ENCODE measurements at places on chromosomes 16 and 17.
A peak's percentile ranks its signal among the peaks of the same experiment; 100 is the strongest.

- DNase-seq: no peak
- H3K27me3 ChIP-seq: no peaks in the 10 kb centered on the region
- no peak overlapping the region for H3K27ac ChIP-seq
- H3K36me3 ChIP-seq: no peaks in the 10 kb centered on the region
- no peak overlapping the region for H3K4me3 ChIP-seq
Measured at GRCh38 chr17:65102788-65103187, 34.4 kb upstream of the RGS9 start.

- H3K27me3 ChIP-seq: no peaks in the 10 kb centered on the region
- H3K4me3 ChIP-seq: no peak overlapping the region
- no peak overlapping the region for H3K27ac ChIP-seq
- H3K4me1 ChIP-seq: peaks cover 1% of the 10 kb centered on the region
- DNase-seq: no peak
- H3K36me3 ChIP-seq: no peaks in the 10 kb centered on the region
Measured at GRCh38 chr17:78661093-78661770, 84.0 kb upstream of the DNAH17 start.

DNA sequence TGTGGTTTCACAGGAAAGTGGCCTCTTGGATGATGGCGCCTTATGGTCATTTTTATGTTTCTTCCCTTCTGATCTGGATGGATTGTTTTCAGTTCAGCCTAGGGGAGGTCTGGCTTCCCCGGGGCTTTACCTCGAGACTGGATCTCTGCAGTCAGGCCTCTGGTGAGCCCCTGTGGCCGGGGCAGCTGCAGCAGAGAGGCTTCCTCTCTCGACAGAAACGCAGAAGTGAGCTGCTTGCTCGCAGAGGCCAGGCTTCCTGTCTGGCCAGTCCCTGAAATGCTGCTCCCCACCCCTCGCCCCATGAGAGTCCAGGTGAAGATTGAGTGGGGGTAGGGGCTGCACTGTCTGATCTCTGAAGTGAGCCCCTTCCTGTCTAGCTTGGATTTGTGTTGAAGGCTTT is 44.0 kb downstream of the PLCG2 start:
- H3K4me3 ChIP-seq: no peak overlapping the region
- H3K4me1 ChIP-seq: no peaks in the 10 kb centered on the region
- DNase-seq: no peak
- H3K27ac ChIP-seq: peak overlapping the region; percentile 78
- H3K27me3 ChIP-seq: no peaks in the 10 kb centered on the region

GRCh38 chr17:82943751-82944150 is 103.9 kb upstream of the ZNF750 start:
- H3K27me3 ChIP-seq: no peaks in the 10 kb centered on the region
- no peak for DNase-seq
- H3K27ac ChIP-seq: no peak overlapping the region
- no peak overlapping the region for H3K4me3 ChIP-seq

- H3K27me3 ChIP-seq: peaks cover 7% of the 10 kb centered on the region
- H3K27ac ChIP-seq: no peak overlapping the region
- no peak overlapping the region for H3K4me3 ChIP-seq
- no peaks in the 10 kb centered on the region for H3K4me1 ChIP-seq
- H3K36me3 ChIP-seq: no peaks in the 10 kb centered on the region
Measured at GRCh38 chr17:72456075-72456474, 335.3 kb downstream of the SOX9 start.

Measured in heart right ventricle (tissue), 16 donors.